DMS153 (cell line): ENCODE measurements at places on chromosomes 4 and X.

DNA sequence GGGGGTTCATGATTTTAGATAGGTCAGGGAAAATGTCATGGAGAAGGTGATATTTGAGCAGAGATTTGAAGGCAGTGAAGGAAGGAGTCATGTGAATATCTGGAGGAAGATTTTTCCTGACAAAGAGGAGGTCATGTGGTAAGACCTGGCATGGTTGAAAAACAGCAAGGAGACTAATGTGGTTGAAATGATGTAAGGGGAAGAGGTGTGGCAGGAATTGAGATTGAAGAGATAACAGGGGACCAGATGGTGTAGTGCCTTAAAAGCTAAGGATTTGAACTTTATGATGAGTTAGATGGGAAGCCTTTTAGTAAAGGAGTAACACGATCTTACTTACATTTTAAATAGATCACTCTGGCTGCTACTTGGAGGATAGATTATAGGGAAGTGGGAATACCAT is 210.9 kb downstream of the RTL9 start:
- DNase-seq: no peak

- DNase-seq: no peak
Measured at GRCh38 chr4:39548425-39549067, 21.3 kb upstream of the UGDH start.

DNA sequence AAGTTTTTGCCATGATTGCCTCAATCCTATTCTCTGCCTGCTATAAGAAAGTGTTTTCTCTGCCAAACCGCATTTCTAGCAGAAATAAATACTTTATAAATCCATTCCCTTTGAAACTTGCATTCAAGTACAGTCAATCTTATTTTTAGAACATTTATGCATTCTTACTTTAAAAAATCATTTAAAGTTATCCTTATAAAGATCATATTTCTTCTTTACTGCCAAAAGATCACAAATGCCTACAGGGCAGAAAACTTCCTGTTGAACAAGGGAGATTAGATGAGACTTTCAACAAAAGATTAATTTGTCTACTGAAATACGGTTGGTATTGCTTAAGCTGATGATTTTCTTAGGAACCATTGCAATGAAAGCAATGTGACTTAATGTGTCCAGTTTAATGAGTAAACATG is 207.2 kb upstream of the SLIT2 start:
- no peak for DNase-seq

- no peak for DNase-seq
Measured at GRCh38 chrX:44332437-44332836, 11.0 kb downstream of the EFHC2 start.
